ENCODE measurements at places on chromosomes 12 and 14.

GRCh38 chr12:75606151-75606550 is 94.7 kb upstream of the KRR1 start:
- H3K27me3 ChIP-seq, result no peaks in the 10 kb centered on the region
- no peak for DNase-seq
- no peak overlapping the region for H3K27ac ChIP-seq
- H3K4me3 ChIP-seq, result no peak overlapping the region

DNA sequence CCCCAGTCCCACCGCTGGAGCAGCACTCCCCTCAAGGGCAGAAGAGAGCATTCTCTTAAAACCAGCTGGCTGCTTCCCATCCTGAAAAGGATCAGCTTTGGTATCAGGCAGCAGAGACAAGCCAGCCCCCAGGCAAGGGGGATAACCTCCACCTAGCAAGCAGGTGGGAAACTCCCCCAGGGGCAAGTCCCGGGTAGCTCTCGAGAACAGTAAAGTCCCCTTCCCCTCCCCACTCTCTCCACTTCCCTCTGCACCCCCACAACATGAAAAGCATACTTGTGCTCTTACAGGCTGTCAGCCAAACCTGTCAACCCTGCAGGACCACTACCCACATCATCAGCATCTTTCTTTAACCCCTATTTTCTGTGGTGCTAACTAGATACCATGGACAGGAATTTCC is 254.0 kb downstream of the NTF3 start:
- no peak overlapping the region for H3K27ac ChIP-seq
- H3K4me1 ChIP-seq, result no peaks in the 10 kb centered on the region
- no peak for DNase-seq

GRCh38 chr14:55446833-55447232 is 6.4 kb upstream of the TBPL2 start:
- no peaks in the 10 kb centered on the region for H3K36me3 ChIP-seq
- DNase-seq, result no peak
- H3K27ac ChIP-seq, result no peak overlapping the region

GRCh38 chr14:92041203-92041602 is 1.3 kb upstream of the TRIP11 start:
- H3K27me3 ChIP-seq, result no peaks in the 10 kb centered on the region
- peaks cover 36% of the 10 kb centered on the region for H3K4me1 ChIP-seq
